ENCODE measurements at places on chromosomes 11 and 22.

DNA sequence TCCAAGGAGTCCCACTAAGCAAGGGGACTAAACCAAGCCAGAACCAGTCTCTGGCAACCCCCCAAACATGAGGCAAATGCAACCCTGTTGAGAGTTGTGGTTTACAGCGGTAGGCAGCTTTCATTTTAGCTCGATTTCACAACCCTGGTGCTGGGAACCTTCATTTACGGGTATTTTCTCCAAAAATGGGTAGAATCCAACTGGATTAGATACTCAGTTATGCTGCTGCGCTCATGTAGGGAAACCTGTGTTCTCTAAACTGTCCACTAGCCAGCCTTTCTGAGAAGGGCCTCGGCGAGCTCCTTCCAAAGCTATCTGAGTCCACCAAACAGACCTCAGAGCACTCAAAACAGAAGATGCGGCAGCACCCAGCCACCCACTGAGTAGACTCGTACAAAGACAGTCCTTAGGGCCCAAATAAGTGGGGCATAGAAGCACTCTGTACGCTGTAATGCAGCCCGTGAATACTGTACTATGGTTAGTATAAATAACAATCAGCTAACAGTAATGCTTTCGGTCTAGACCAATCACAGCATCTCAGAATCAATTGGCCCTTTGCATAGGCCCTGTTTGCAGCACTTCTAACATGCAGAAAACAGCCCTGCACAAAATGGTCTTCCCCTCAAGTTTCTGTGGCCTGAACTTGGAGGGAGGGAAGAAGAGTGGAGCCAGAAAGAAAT, 104.7 kb downstream of the ETS1 start:
- peak; percentile 78 for DNase-seq

DNA sequence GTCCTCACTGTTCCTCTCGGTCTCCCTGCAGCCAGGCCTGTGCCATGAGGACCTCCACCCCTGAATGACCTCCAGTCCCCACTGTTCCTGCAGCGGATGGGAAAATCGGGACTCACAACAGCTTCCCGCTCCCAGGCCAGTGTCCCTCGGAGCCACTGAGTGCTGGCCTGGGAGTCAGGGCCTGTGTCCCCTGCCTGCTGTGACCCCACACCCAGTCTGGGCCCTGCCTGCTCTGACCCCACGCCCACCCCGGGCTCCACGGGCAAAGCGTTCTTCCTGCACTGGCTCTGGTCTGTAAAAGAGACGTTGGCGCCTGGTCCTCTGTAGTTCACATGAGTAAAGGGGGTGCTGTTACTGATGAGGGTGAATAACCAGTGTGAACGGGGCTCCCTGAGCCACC, 73.0 kb upstream of the SHISAL1 start:
- no peak for DNase-seq

GRCh38 chr11:126061707-126062678, 673 bp downstream of the CDON start:
- peak; percentile 13 for DNase-seq

GRCh38 chr11:45219411-45219810, 66.7 kb downstream of the SYT13 start:
- no peak for DNase-seq

- DNase-seq, result no peak
Observed at GRCh38 chr11:32562839-32563599, 20.6 kb upstream of the EIF3M start.

GRCh38 chr11:67674442-67674871, at the start of gene ALDH3B2:
TSS of gene ALDH3B2 (minus strand) at chr11:67674623. CDS start at chr11:67666935, 7,688 bp downstream.
- no peak for DNase-seq

GRCh38 chr22:19045094-19045493, 77.1 kb downstream of the DGCR2 start:
- no peak for DNase-seq

- DNase-seq, result no peak
Observed at GRCh38 chr11:46180736-46181135, 59.5 kb upstream of the PHF21A start.

DNA sequence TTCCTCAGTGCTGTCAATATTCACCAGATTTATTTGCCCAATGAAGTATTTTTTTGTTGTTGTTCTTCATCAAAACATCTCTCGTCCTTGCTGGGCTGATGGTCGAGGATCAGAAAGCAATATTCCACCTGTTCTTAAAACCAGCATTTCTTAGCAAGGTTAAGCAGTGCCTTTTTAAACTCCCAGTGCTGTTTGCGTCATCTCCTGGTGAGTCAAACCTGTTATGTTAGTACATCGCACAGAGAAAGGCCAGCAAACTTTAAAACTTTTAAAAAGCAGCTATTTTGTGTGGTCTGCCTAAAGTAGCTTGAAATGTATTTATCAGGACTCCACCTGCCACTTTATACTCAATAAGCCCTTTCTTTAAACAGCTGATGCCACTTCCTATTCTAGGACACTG, 802.0 kb downstream of the KCNA4 start:
- no peak for DNase-seq

GRCh38 chr11:113730887-113731726, 25.0 kb upstream of the TMPRSS5 start:
- DNase-seq, result no peak

GRCh38 chr22:44024288-44024921, at the start of gene PARVB:
TSS of gene PARVB (plus strand) at chr22:44024302. CDS start at chr22:44024340, 38 bp downstream.
- peak; percentile 29 for DNase-seq

DNA sequence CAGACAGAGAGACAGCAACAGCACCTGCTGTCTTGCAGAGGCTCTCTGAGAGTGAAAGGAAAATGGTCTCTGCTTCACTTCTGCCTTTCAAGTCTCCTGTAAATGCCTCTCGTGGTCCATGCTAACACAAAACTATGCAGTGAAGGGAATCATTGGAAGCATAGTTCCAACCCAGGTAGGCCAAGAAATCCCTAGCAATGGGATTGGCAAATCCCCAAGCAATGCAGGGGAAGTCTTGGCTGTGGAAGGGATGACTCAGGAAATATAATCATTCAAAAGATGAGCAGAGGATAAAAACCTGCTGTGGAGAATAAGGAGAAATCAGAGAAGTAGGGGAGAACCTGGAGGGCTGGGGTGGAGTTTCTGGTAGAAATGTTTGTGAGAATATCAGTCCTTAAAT, 216.1 kb upstream of the ZBED5 start:
- DNase-seq, result no peak

GRCh38 chr11:114232400-114233059, 63.7 kb upstream of the NNMT start:
- no peak for DNase-seq

- DNase-seq, result no peak
Observed at GRCh38 chr11:8298801-8299786, 35.4 kb upstream of the LMO1 start.

GRCh38 chr11:81963018-81963417, 770.6 kb downstream of the FAM181B start:
- peak; percentile 24 for DNase-seq

DNA sequence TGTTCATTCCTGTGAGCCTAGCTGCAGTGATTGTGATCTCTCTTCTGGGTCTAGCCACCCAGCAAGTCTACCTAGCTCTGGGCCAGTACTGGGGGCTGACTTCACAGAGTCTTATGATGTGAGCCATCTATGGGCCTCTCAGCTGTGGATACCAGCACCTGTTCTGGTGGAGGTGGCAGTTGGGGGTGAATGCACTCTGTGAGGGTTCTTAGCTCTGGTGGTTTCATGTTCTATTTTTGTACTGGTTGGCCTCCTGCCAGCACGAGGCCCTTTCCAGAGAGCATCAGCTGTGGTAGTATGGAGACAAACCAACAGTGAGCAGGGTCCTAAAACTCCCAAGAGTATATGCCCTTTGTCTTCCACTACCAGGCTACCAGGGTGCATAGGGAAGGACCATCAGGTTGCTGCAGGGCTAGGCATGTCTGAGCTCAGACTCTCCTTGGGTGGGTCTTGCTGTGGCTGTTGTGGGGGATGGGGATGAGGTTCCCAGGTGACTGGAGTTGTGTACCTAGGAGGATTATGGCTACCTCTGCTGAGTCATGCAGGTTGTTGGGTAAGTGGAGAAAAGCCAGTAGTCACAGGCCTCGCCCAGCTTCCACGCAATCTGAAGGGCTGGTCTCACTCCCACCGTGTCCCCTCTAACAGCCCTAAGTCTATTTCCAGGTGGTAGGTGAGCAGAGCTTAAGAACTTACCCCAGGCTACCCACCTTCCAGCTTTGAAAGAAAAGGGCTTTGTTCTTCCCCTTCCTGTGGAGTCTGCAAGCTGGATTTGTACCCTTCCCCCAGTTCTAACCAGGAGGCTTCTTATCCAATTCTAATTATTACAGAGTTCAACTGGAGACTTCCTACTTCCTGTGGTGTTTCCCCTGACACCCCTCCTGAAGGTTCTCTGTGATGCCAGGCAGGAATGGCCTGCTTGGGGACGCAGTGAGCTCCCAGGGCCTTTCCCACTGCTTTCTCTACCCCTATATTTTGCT, 250.7 kb downstream of the LUZP2 start:
- no peak for DNase-seq

DNA sequence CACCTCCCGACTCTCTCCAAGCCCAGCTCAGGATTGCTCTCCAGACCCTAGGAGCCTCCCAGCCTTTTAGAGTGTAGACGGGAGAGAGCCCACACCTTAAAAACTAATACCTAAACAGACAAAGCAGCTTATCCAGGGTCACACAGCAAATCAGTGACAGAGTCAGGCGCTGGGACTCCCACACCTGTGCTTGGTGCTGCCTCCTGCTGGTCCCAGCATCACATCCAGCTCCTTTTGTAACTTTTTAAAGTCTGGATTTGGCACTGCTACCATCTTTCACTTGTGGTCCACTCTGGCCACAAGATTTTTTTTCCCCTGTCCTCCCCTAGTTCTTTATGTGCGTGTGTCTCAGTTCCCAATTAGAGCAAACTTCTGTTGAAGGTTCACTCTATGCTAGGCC, 4.7 kb downstream of the ANO1 start:
- no peak for DNase-seq

GRCh38 chr11:6667733-6668374, 12.2 kb upstream of the DCHS1 start:
- peak; percentile 80 for DNase-seq

- DNase-seq, result no peak
Observed at GRCh38 chr22:42624551-42625106, 9.9 kb upstream of the POLDIP3 start.

DNA sequence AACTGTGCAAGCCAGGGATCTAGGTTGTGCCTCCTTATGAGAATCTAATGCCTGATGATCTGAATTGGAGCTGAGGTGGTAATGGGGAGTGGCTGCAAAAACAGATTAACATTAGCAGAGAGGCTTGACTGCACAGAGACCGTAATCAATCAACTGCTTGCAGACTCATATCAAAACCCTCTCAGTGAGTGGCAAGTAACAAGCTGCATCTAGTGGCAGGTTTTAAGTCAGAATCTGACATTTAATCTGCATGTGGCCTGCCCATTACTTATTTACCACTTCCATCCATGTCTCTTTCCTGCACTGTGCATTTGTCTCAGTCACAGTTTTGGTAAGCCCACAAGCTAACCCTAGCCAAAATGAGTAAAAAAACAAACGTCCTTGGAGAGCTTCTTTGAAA, 11.2 kb downstream of the C11orf58 start:
- no peak for DNase-seq

GRCh38 chr22:44719586-44720368, 17.8 kb downstream of the PRR5 start:
- DNase-seq, result no peak

GRCh38 chr11:94469416-94469815, 24.2 kb downstream of the MRE11 start:
- DNase-seq, result no peak

DNA sequence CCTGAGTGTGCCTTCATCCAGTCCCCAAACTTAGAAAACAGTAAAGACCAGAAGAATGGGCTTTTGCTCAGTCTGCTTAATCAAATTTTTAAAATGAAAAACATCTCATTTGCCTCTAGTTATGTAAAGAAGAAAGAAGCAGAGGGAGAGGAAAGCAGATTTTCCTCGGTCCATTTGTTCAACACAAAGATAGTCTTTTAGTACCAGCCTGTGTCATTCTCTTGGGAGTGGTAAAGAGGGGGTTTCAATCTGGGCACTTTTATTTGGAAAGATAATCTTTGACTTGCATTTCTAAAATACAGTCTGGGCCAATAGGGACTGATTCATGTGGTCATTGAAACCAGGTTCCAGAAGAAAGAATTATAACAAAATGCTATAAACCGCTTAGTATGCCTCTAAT, 29.5 kb downstream of the KREMEN1 start:
- DNase-seq, result no peak

DNA sequence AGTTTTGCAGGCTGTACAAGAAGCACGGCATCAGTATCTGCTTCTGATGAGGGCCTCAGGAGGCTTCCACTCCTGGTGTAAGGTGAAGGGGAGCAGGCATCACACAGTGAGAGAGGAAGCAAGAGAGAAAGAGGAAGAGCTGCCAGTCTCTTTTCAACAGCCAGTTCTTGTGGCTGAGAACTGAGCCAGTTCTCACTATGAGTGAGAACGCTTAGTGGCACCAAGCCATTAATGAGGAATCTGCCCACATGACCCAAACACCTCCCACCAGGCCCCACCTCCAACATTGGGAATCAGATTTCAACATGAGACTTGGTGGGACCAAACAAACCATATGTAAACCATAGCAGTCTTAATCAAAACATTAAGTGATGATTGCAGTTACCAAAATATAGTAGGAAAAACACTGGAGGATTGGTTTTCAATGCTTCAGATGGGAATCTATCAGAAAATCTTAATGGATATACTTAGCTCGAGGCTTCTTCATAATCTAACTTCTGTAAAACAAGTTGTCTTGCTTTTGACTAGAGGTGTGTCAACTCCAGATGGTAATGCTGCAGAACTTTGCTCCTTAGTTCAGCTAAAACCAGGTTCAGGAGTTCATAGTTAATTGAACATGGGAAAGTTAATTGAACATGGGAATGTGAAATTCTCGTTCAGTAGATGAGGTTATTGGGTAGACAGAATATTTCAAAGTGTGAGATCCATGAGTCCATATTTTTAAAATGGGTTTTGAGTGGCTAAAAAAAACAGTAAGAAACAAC, 12.2 kb downstream of the FAR1 start:
- DNase-seq, result no peak

DNA sequence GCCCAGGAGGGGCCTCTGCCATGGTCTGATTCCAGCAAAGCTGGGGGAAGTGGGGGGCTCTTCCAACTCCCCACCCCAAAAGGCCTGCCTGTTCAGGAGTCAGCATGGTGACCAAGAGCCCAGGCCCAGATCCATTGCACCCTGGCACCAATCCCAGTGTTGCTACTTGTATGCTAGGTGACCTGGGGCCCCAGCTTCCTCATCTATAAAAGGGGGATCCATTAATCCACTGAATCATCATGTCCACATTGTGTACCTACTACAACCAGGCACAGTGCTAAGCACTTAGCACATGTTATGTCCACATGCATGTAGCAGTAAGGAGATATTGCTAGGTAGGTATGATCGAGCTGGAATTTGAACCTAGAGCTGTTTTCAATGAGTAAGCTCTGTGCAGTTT, 2.0 kb downstream of the SYT12 start:
- no peak for DNase-seq

GRCh38 chr22:32800158-32800882, 1.2 kb upstream of the TIMP3 start:
- no peak for DNase-seq

Measured in CD4-positive, alpha-beta T cell treated with Interleukin-12 subunit alpha and Interleukin-12 subunit beta, for 1 hour (primary cell).